ENCODE measurements at places on chromosomes 5 and 9.

DNA sequence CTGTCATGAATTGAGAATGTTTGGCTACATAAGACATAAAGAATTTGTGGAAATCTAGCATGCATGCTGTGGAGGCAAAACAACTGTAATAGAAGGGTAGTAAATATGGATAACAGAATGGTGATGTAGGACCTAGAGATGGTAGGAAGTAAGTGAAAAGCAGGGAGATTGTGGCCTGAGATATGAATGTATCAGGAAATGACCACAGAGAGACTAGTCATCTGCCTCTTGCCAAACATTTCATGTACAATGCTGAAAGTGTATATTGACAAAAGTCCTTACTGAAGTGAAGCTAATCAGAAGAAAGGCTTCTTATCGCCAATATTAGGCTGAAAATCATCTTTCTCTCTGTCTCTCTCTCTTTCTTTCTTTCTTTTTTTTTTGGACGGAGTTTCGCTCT is 873.1 kb upstream of the CTNND2 start:
- DNase-seq: no peak

DNA sequence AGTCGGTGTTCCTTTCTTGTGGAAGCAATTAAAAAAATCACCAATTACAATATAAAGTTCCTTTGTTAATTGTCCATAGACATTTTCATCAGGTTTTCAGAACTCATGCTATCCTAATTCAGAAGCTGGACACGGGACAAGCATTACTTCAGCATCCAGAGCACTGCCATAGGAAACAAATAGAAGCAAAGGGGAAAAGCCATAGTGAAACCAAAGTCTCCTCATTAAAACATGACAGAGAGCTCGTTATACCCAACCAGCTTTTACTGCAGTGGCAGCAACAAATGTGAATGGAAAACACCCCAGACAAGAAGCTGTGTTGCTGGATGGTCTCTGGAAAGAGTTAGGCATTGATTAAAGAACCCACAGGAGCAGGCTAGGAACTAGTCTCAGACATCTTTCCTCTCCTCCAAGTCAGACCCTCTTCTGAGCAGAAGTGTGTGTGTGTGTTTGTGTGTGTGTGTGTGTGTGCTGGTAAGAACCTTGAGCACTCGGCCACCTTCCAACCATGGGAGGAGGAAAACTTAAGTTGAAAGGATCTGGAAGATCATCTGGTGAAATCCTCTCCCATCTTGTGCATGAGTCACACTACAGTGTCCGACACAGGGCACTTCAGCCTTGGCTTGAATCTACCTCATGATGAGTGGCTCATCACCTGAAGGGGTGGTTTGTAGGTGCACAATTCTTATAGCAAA is 162.6 kb upstream of the ADAMTS16 start:
- DNase-seq: no peak

GRCh38 chr9:129282272-129282671 is 104.2 kb upstream of the IER5L start:
- DNase-seq: no peak

DNA sequence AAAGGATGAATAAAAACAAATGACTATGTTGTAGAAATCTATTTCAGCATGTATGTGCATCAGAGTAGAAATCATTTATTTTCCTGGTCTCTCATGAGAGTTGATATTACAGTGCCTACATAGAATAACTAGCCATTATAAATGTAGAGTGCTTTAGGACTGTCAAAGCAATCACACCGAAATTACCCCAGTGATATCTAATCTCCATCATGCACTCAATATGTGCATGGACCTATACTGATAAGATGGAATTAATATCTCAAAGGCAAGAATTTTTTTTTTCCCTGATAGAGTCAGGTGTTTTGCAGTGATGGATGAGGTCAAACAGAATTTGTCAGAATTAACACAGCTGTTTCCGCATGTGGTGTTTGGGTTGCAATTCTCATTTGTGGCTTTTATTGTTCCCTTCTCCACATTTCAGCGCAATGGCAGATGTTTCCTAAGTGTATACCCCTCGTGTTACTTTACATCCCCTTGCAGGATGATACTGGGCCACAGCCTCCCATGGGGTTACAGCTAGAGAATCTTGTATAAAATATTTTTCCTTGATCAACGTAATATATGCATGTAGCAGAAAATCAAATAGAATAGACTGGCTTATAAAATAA is 298.8 kb downstream of the RASEF start:
- DNase-seq: no peak

DNA sequence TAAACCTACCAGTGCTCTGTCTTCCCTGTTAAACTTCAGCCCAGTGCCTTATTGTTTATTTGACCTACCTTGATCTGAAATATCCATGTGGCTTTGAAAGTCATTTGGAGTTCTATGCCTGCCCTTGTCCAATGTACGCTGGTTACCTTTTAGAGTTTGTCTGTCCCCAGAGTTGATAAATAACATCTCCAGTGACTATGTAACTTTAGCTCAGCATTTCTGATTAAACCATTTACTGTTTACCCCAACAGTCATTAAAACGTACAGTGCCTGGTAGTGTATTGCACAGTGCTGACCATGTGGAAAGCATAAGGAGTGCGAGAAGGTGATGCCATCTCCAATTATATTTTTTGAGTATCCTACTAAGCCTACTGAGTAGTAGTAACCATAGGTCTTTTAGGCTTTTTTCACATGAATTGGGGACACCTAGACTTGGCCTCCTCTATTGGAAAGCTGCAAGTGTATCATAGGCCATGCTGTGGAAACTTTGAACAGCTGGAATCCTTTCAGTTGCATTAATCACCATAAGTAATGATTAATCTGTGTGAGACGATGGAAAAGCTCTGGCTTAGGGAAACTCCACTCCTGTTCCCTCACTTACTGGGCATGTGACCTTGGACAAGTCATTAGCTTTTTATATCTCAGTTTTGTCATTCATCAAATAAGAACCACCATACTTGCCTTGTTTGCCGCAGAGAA is 93.5 kb downstream of the MAST4 start:
- DNase-seq: no peak

DNA sequence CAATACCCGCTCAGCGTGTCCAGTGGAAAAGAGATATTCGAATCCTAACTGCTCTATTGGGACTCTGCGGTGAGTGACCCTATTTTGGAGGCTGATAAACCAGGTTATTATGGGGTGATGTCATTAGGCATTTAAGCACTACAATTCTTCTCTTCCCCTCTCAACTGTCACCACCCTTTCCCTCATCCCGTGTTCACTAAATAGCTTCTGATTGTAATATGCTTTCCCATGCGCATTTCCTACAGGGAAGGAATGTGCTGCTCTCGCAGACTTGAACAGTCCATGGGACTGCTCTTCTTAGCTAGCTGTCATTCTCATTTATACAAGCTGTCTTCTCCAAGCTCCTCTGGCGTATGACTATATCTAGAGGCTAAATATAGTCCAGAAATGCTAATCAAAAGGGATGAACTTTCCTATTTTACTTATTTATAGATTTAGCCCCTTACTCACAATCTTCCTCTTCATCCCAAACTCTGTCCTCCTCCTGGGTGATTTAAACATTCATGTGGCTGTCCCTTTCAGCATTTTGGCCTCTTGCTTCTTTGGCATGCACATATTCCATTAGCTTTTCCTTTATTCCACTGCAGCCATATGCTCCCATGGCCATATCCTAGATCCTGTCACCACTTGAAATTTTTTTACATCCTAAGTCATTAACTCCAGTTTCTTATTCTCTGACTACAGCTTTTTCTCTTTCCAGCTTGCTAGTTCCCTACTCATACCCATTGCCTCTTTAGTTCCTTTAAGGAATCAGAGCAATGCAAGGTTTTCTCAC is 39.6 kb upstream of the CSNK1G3 start:
- DNase-seq: no peak

Data from stimulated activated CD8-positive, alpha-beta memory T cell treated with anti-CD3 and anti-CD28 coated beads, Interleukin-4, amount 100 ng/mL, for 4 hours (primary cell).